ENCODE measurements at places on chromosomes 2 and 18. TPM values are rescaled to one million over a fixed set of nuclear protein-coding genes. Genes with fewer than 3 reads are reported as not detected.

KRCC1 gene
- total RNA-seq = 18.7 TPM

ACADL gene
- total RNA-seq = 2.1 TPM

MALL gene
- total RNA-seq = 82.7 TPM

NTSR2 gene
- total RNA-seq = not detected

SEPTIN10 gene
- total RNA-seq = 40.9 TPM

TRPM8 gene
- 0.60 TPM for total RNA-seq

GIGYF2 gene
- 60.7 TPM for total RNA-seq

GAD1 gene
- total RNA-seq = 1.7 TPM

ELAC1 gene
- total RNA-seq = 13.9 TPM

REG1B gene
- total RNA-seq = not detected

PLEKHA3 gene
- 16.2 TPM for total RNA-seq

SAG gene
- total RNA-seq = 0.43 TPM

DNA sequence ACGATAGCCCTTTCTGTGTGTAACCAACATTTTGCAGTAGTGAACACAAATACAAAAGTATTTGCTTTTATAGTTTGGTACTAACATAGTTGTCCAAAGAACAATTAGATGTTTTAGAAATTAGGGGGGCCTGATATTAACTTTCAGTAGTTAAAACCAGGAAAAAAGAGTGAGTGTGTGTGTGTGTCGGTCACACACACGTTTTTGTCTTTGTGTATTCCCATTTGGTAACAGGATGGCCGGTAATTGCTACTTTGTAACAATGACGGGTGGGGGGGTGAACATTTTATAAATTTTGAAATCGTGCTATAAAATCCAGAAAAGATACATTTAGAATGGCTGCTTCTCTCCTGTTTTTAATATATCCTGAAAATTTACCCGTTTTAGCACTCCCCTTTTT lies 1.5 kb downstream of the PPIG start:
- no peak for DNase-seq
- peaks cover 18% of the 10 kb centered on the region for H3K36me3 ChIP-seq
- peaks cover 11% of the 10 kb centered on the region for H3K4me1 ChIP-seq

GRCh38 chr18:63887424-63887823 lies at the start of gene SERPINB2:
Gene SERPINB2, plus strand, starts transcription at chr18:63887705. Its CDS starts 3,740 bp downstream, at chr18:63891445.
- no peak for DNase-seq
- H3K4me3 ChIP-seq = peak within 1 kb of the TSS; percentile 88
- peaks cover 7% of the 10 kb centered on the region for H3K36me3 ChIP-seq
- peaks cover 4% of the 10 kb centered on the region for H3K27me3 ChIP-seq
- peaks cover 4% of the 10 kb centered on the region for H3K4me1 ChIP-seq
- H3K27ac ChIP-seq = peak within 1 kb of the TSS; percentile 89

GRCh38 chr2:173205375-173205774 lies 129.7 kb downstream of the MAP3K20 start:
- DNase-seq = no peak
- H3K27me3 ChIP-seq = no peaks in the 10 kb centered on the region
- H3K4me1 ChIP-seq = peaks cover 2% of the 10 kb centered on the region
- H3K4me3 ChIP-seq = no peak overlapping the region
- H3K36me3 ChIP-seq = no peaks in the 10 kb centered on the region
- H3K27ac ChIP-seq = no peak overlapping the region

GRCh38 chr2:180664507-180664906 lies 315.9 kb upstream of the UBE2E3 start:
- H3K27ac ChIP-seq = no peak overlapping the region
- peaks cover under 1% of the 10 kb centered on the region for H3K4me1 ChIP-seq
- DNase-seq = no peak
- no peaks in the 10 kb centered on the region for H3K36me3 ChIP-seq
- no peaks in the 10 kb centered on the region for H3K27me3 ChIP-seq
- H3K4me3 ChIP-seq = no peak overlapping the region

GRCh38 chr18:2840521-2840920 lies 6.3 kb upstream of the EMILIN2 start:
- H3K36me3 ChIP-seq = peaks cover 4% of the 10 kb centered on the region
- H3K27ac ChIP-seq = no peak overlapping the region
- peaks cover 34% of the 10 kb centered on the region for H3K27me3 ChIP-seq

GRCh38 chr2:41930807-41931566 lies 116.8 kb upstream of the PKDCC start:
- peaks cover 62% of the 10 kb centered on the region for H3K4me1 ChIP-seq
- no peak for DNase-seq
- H3K27me3 ChIP-seq = peaks cover 25% of the 10 kb centered on the region
- H3K27ac ChIP-seq = no peak overlapping the region

- H3K4me1 ChIP-seq = peaks cover 6% of the 10 kb centered on the region
- H3K27me3 ChIP-seq = no peaks in the 10 kb centered on the region
- H3K36me3 ChIP-seq = no peaks in the 10 kb centered on the region
- no peak overlapping the region for H3K27ac ChIP-seq
- no peak for DNase-seq
- no peak overlapping the region for H3K4me3 ChIP-seq
These were observed 376.2 kb upstream of the TCF4 start for GRCh38 chr18:55964171-55964570.

DNA sequence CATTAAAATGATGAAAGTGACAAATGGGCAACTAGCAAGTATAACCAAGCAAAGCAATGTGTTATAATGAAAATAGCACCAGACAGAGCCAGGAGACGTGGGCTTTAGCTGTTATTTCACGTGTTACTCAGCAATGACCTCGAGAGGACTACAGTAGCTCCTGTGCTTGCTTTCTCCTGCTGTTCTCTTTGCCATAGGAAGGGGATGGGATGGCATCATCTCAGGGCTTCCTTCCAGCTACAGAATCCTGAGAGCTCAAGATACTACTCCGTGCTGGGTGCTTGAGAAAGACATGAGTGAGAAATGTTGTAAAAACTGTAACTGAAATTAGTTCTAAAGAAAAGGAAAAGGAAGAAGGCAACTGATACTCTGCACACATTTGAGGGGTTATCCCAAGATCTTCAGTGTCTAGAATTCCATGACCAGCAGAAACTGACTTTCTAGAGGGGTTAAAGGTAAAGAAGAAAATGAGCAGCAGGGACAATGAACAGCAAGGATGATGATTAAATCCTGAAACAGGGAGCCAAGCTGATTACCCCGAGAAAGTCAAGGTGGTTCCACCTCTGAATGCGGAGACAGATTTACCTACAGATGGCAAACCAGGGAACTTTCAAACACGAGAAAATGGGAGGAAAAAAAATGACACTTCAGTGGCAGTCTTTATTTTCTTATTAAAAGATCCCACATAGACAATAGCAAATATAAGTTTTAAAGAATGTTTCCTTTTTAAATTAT lies 33.4 kb downstream of the GAREM1 start:
- H3K36me3 ChIP-seq = no peaks in the 10 kb centered on the region
- no peaks in the 10 kb centered on the region for H3K27me3 ChIP-seq
- no peak for DNase-seq

GRCh38 chr2:172858473-172858745 lies 122.8 kb downstream of the RAPGEF4 start:
- no peaks in the 10 kb centered on the region for H3K36me3 ChIP-seq
- H3K27ac ChIP-seq = no peak overlapping the region
- H3K4me3 ChIP-seq = no peak overlapping the region
- peaks cover 23% of the 10 kb centered on the region for H3K4me1 ChIP-seq

DNA sequence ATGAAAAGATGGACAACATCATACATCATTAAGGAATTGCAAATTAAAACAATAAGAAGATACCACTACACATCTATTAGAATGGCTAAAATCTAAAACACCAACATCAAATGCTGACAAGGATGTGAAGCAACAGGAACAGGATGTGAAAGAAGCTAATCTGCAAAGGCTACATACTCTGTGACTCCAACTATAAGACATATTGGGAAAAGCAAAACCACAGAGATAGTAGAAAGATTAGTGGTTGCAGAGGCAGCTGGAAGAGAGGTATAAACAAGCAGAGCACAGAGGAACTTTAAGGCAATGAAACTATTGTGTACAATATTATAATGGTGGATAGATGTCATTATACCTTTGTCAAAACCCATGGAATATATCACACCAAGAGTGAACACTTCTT lies 393.7 kb upstream of the RAB6C start:
- H3K4me1 ChIP-seq = no peaks in the 10 kb centered on the region
- H3K27ac ChIP-seq = no peak overlapping the region
- peaks cover 28% of the 10 kb centered on the region for H3K27me3 ChIP-seq

GRCh38 chr2:110115291-110116032 lies at the start of gene MALL:
Gene MALL, minus strand, starts transcription at chr2:110115822. Its CDS starts 30 bp downstream, at chr2:110115792.
- peaks cover 71% of the 10 kb centered on the region for H3K27me3 ChIP-seq
- H3K36me3 ChIP-seq = peaks cover 17% of the 10 kb centered on the region
- H3K4me1 ChIP-seq = no peaks in the 10 kb centered on the region

DNA sequence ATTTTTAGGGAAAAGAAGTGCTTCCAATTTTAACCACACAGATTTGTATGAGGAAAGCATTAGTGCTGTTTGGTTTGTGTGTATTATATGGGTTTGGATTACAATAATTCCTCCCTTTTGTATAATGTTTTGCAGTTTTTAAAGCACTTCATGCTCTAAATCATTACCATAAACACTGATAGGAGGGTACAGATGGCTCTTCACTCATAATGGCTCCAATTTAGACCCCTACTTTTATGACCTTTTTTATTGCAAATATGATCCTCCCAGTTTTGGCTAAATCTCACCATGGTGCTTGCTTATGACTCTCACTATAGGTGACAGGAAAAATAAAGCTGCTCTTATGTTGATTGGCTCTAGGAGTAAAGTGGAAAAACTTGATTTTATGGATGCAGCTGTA lies 23.8 kb upstream of the TMEM17 start:
- H3K27ac ChIP-seq = no peak overlapping the region
- H3K27me3 ChIP-seq = no peaks in the 10 kb centered on the region

DNA sequence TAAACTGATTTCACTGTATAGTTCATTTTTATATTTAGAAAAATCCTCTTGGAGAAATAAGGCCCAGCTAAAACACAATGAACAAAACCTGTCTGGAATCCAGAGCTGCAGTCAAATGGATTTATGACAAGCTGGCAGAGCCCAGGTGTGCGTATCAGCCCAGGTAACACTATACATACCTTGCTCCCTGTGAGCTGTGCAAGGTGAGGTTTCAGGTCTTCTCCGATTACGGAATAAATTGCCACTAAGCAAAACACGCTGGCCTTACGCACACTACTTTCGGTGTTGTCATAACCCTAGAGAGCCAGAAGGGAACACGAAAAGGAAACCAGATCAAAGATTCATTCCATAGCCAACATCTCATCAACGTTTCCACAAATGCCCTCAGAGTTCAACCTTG lies 61.9 kb upstream of the TFCP2L1 start:
- no peak overlapping the region for H3K27ac ChIP-seq
- no peaks in the 10 kb centered on the region for H3K4me1 ChIP-seq

GRCh38 chr2:165549619-165550018 lies 80.1 kb downstream of the CSRNP3 start:
- no peak overlapping the region for H3K27ac ChIP-seq
- peaks cover 20% of the 10 kb centered on the region for H3K4me1 ChIP-seq
- no peak overlapping the region for H3K4me3 ChIP-seq
- H3K36me3 ChIP-seq = no peaks in the 10 kb centered on the region
- no peak for DNase-seq

DNA sequence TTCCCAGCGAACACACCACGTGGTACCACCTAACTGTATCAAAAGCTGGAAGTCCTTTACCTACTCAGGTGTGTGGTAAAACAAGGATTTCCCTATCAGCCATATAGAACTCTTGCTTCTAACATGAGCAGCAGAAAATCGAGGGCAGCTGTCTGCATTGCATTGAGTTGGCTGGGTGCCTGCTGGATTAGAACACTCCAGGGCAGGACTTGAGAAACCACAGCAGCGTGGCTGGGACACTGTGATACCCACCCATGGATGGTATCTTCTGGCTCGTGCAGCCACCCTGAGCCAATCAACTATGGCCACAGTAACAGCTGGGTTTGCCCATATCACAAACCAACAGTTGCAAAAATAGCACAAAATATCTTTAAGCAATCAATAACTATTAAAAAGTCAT lies 188.3 kb downstream of the FBXO15 start:
- H3K27me3 ChIP-seq = peaks cover 17% of the 10 kb centered on the region
- H3K27ac ChIP-seq = no peak overlapping the region
- no peak overlapping the region for H3K4me3 ChIP-seq

DNA sequence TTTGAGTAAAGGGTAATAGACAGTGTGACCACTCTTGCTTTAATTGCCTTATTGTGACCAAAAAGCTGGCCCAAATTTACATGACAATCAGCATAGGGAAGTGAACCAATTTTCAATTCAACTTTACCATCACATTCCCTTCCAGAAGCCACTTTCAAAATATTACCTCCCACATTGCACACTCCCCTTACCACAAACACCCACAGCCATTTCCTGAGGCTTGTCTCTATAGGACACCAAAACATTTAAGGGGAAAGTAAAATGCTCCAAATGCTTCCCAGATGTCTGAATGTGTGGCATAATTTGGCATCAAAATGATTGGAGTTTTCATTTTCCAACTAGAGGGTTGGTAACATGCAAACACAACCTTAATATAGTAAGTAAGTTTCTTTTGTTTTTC lies 616.1 kb downstream of the SLC4A3 start:
- no peak overlapping the region for H3K27ac ChIP-seq
- H3K27me3 ChIP-seq = no peaks in the 10 kb centered on the region
- no peak overlapping the region for H3K4me3 ChIP-seq

GRCh38 chr2:64035072-64035942 lies 16.1 kb upstream of the VPS54 start:
- H3K27ac ChIP-seq = no peak overlapping the region
- H3K4me1 ChIP-seq = peaks cover 17% of the 10 kb centered on the region
- H3K27me3 ChIP-seq = no peaks in the 10 kb centered on the region
- H3K4me3 ChIP-seq = no peak overlapping the region
- no peaks in the 10 kb centered on the region for H3K36me3 ChIP-seq
- no peak for DNase-seq

- no peak for DNase-seq
- no peak overlapping the region for H3K4me3 ChIP-seq
- no peaks in the 10 kb centered on the region for H3K36me3 ChIP-seq
- H3K27ac ChIP-seq = no peak overlapping the region
- H3K4me1 ChIP-seq = peaks cover 7% of the 10 kb centered on the region
These were observed 91.5 kb upstream of the RGPD4 start for GRCh38 chr2:107735201-107735600.

DNA sequence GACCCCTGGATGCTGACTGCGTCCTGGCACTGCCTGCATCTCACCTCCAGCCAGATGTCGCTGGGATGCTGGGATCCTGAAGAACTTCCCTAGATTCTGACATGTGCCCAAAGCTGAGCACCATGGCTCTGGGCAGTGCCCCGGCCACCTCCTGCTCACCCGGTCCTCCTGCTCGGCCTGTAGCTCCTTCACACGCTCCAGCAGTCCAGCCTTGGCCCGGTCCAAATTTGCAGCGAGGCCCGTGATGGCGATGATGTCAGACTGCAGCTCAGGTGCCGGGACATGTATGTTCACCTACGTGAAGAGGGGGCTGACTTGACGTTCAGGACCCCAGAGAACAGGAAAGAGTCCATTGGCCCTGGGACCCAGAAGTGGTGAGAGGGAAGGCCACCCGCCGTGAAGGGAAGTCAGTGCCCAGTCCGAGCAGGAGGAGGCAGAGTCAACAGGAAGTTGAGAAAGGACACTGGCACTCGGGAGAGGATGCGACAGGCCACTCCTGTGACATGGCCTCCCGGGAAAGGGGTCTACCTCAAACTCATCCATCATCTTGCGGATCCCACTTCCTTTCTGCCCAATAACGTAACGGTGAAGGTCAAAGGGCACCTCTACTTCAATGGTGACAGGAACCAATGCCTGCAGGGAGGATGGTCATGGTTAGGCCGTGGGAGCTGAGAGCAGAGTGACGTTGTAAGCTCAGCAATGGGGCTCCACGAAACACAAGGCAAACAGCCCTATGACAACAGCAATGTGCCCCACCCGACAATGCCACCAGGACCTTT lies 46.7 kb downstream of the ANO7 start:
- DNase-seq = no peak
- H3K27me3 ChIP-seq = no peaks in the 10 kb centered on the region
- no peak overlapping the region for H3K4me3 ChIP-seq
- peaks cover 37% of the 10 kb centered on the region for H3K36me3 ChIP-seq
- no peak overlapping the region for H3K27ac ChIP-seq
